ENCODE measurements at places on chromosomes 3 and 15.

DNA sequence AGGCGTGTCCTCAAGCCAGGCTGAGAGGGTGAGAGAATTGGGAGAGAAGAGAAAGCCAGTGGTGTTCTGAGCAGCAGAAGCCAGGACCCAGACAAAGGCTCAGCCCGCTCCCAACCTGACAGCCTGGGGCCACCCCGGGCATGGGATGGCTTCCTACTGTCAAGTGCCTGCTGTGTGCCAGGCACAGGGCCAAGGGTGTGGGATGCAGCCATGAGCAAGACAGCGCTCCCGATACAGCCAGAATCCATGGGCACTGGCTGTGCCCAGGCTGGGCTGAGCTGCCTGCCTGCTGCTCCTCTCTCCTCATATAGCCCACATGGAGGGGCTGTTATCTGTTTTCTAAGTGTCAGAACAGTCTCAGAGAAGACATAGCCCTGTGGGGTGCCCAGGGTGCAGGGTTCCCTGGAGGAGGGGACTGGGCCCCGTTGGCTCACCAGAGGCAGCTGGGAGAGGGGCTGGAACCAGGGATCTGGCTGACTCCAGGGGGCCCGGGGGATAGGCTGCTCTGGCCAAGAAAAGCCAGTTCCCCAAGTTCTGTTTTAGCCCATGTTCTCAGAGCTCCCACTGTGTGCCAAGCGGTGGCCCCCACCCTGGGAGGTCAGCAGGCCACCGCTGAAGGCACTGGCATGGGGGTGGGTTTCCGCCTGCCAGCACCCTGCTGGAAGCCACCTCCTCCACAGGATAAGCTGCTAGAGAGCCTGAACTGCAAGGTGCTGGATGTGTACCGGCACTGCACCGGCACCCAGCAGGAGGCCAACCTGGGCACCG is 39.0 kb downstream of the CFAP100 start:
- DNase-seq, result no peak
- H3K4me3 ChIP-seq, result no peak overlapping the region
- peaks cover 10% of the 10 kb centered on the region for H3K36me3 ChIP-seq
- no peak overlapping the region for H3K27ac ChIP-seq
- H3K4me1 ChIP-seq, result no peaks in the 10 kb centered on the region

DNA sequence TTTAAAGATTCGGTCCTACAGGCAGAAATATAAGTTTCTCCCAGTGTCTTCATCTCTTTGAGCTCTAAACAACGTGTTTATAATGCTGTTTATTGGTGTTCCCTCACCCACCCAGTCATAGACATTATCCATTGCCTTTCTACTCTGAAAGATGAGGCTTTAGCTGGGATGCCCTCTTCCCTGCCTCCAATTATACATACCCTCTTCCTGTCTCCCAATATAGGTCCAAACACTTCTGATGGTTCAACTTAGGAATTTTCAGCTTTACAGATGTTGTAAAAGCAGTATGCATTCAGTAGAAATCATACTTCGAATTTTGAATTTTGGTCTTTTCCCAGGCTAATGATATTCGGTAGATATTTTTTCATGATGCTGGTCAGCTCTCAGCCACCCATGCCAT is 2.6 kb downstream of the CMTM8 start:
- no peak for DNase-seq
- no peaks in the 10 kb centered on the region for H3K27me3 ChIP-seq
- H3K4me1 ChIP-seq, result no peaks in the 10 kb centered on the region
- no peak overlapping the region for H3K4me3 ChIP-seq

GRCh38 chr3:66297260-66297873 is 76.6 kb downstream of the SLC25A26 start:
- no peak overlapping the region for H3K27ac ChIP-seq
- no peaks in the 10 kb centered on the region for H3K4me1 ChIP-seq
- H3K36me3 ChIP-seq, result no peaks in the 10 kb centered on the region
- H3K27me3 ChIP-seq, result no peaks in the 10 kb centered on the region
- DNase-seq, result peak; percentile 3
- no peak overlapping the region for H3K4me3 ChIP-seq

DNA sequence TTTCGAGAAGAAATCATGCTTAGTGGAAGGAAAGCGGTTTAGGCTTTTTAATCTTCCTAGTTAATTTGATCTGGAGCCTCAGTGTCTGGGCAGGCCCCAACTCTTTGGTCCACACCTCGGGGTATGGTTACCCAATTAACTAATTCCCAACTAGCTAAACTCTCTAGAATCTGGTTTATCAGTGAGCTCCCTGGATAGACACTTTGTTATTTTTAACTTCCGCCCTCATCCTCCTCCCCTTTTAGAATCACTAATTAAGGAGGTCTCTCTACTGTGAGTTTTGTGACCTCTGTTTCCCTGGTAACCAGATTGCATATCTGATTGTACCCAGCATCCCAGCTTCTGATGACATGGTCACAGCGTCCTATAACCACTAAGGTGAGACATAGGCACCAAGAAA is 112.2 kb downstream of the RARB start:
- H3K4me1 ChIP-seq, result no peaks in the 10 kb centered on the region
- H3K27me3 ChIP-seq, result no peaks in the 10 kb centered on the region
- H3K4me3 ChIP-seq, result no peak overlapping the region
- H3K27ac ChIP-seq, result no peak overlapping the region
- no peaks in the 10 kb centered on the region for H3K36me3 ChIP-seq

- H3K36me3 ChIP-seq, result no peaks in the 10 kb centered on the region
- H3K4me1 ChIP-seq, result no peaks in the 10 kb centered on the region
- DNase-seq, result no peak
- no peak overlapping the region for H3K27ac ChIP-seq
These were observed 164.7 kb downstream of the SQOR start for GRCh38 chr15:45799508-45799907.

Measured in small intestine (tissue), 16 donors.